Stimulated activated CD4-positive, alpha-beta T cell treated with anti-CD3 and anti-CD28 coated beads, Interleukin-4, amount 100 ng/mL, for 1 hour (primary cell): ENCODE measurements at places on chromosomes 7 and 10.

- no peak for DNase-seq
Observed at GRCh38 chr10:23192712-23193434, 761 bp downstream of the PTF1A start.

DNA sequence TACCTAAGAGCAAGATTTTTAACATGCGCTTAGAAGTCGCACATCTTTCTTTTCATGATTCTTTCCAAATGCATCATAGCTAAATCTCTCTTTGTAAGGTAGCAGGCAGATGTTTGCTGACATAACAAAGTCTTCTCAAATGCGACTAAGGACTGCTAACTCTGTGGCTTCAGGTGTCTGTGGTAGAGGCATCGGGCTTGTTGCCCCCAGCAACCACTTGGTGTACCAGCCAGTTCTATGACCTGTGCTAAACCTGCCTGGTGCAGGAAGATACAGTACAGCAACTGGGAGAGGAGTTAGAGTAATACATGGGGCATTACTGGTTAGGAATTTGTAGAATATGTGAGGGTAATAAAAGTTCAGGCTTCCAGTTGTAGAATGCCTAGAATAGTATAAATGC, 654.1 kb downstream of the NRG3 start:
- DNase-seq = no peak

- DNase-seq = no peak
Observed at GRCh38 chr7:133429371-133429770, 176.5 kb downstream of the EXOC4 start.

DNA sequence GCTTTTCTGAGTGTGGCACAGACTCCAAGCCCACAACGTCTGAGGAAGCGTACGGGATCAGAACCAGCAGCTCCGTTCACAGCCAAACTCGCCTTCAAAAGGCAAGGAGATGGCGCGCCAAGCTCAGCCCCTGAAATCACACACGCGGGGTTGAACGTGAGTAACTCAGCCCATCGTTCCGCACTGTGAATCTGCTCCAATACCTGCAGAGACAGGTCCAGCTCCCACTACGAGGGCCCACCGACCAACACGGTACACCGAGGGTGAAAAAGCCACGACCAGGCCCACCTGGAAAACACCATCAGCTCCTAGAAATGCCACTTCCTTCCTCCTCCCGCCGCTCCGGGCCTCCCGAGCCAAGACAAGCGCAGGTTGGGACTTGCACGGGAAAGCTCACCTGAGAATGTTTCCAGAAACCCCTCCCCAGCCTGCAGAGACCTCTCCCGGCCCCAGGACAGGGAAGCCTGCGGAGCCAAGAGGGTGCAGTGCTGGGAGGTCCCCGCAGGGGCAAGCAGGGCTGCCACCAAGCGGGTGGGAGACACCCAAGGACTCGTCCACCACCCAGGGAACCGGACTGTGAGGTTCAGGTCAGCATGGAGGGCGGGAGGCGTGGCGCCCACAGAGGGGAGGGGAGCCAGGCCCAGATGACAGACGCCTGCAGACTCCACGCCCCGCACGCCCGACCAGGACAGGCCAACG, 93.9 kb upstream of the PDGFA start:
- DNase-seq = no peak

DNA sequence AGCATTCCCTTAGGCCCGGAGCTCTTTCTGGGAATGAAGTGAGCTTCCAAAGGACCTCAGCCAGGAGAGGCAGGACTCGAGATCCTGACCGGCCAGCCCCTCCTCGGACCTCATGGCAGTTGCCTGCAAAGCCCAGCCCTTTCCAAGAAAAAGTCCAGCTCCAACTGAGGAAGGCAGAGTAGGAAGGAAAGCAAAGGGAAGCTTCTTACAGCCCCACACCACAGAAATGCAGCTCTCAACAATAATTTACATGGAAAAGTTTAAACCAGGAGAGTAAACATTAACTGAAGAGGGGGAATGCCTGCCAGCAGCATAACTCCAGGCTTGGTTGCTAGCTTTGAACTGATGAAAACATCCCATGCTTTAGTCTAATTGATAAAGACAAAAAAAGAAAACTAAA, 153.9 kb upstream of the PFKP start:
- no peak for DNase-seq

DNA sequence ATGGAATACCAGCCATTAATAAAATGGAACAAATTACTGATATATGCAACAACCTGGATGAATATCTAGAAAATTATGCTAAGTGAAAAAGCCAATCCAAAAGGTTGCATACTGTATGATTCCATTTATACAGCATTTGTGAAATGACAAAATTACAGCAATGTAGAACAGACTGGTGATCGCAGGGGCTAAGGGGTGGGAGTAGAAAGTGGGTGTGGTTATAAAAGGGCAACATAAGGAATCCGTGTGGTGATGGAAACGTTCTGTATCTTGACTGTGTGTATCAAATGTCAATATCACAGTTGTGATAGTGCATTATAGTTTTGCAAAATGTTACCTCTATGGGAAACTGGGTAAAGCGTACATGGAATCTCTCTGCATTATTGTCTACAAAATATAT, 15.0 kb downstream of the CEP41 start:
- DNase-seq = no peak

GRCh38 chr7:8921807-8922206, 488.4 kb downstream of the NXPH1 start:
- no peak for DNase-seq

- DNase-seq = peak; percentile 47
Observed at GRCh38 chr7:21261627-21262594, 166.0 kb upstream of the SP4 start.

- no peak for DNase-seq
Observed at GRCh38 chr10:87640043-87640442, 19.6 kb upstream of the PAPSS2 start.

GRCh38 chr7:19181634-19182033, 36.4 kb upstream of the FERD3L start:
- no peak for DNase-seq

GRCh38 chr7:30912021-30912730, 523 bp downstream of the AQP1 start:
- DNase-seq = no peak

DNA sequence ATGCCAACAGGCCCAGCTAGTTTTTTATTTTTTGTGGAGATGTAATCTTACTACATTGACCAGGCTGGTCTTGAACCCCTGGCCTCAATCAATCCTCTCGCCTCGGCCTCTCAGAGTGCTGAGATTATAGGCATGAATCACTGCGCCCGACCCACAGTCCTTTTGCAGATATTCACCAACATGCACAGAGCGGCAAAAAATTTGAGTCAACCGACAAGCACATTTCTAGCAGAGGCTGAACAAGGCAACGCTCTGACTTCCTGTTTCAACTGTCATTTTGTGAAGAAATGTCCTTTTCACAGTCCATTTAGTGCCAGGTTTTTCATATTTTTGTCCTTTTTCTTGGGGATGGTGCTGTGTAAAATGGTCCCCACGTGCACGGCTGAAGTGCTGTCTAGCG, 71.1 kb upstream of the KAT6B start:
- DNase-seq = no peak

- no peak for DNase-seq
Observed at GRCh38 chr10:88386821-88387773, 196.0 kb downstream of the RNLS start.

GRCh38 chr10:46216836-46217751, 69.7 kb upstream of the ANTXRL start:
- DNase-seq = no peak

DNA sequence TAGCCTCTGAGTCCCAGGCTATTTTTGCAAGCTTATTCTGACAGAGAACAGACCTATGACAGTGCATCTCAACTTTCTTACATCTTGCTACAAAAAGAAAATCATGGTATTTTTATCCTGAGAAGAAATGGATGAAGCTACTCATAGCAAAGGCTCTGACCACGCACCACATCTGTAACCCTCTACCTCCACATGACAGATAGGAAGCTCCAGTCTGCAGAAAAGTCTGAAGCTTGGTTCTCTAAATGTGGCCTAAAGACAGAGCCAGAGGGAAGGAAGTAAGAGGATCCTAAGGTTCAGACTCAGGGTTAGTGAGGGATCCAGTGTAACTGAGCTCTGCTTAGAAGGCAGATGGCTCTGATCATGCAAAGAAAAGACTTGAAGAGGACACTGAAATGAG, 58.4 kb upstream of the ABCB5 start:
- DNase-seq = no peak

GRCh38 chr7:68676813-68677535, 921.3 kb upstream of the AUTS2 start:
- no peak for DNase-seq

GRCh38 chr10:114491933-114492332, 87.6 kb upstream of the AFAP1L2 start:
- no peak for DNase-seq

- DNase-seq = peak; percentile 35
Observed at GRCh38 chr10:119207713-119208552, 562 bp downstream of the GRK5 start.

DNA sequence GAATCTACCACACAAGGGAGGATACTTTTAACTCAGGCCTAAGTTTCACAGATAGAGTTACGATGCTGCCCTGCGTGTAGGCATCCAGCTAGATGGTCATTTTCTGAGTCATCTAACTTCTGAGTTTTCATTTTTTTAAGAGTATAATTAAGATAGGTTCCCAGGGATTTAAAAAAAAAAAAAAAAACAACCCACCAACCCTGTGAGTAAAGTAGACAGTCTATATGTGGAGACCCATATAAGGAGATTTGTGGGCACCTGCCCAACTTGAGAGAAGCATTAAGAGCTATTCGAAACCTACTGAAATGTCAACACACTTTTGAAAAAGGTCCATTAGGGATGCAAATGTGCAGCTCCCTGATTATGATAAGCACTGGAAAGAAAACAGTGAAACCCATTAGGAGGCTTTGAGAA, 257.3 kb downstream of the TRIL start:
- DNase-seq = no peak

GRCh38 chr10:127088908-127089307, 107.5 kb downstream of the INSYN2A start:
- no peak for DNase-seq

- peak; percentile 24 for DNase-seq
Observed at GRCh38 chr10:63976538-63976937, 455.3 kb downstream of the REEP3 start.

DNA sequence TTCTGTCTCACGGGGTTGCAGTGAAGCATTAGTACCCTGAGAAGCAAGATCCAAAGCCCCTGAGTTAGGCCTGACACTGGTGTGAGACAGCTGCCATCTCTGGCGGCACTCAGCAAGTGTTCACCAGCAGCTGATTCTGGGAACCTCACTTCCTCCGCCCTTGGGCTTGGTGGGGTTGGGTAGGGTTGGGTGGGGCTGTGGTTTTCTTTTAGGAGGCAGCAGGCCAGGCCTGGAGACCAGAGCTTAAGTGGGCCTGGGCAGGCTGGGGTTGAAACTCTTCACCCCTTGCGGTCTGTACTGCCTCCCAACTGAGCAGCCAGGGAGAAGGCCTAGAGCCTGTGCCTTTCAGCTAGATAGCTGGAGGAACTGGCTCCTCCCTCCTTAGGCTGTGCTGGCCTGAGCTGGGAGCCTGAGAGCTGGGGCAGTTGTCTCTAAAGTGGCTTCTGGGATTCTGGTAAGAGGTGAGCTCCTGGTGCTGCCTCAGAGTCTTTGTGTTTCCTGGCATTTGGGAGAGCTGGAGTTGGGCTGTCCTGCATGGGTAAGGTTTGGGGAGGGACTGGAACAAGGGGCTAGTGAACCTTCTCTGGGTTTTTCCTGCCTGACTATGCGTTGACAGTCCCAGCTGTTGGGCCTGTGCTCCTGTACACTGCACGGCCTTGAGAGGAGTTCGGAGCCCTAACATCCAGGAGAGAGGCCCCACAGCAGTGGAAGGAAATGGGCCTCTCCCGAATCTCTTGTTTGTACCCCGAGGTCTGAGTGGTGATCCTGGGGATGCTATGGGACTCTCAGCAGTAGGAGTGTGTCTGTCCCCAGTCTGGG, 5.1 kb downstream of the TSPAN14 start:
- DNase-seq = no peak

DNA sequence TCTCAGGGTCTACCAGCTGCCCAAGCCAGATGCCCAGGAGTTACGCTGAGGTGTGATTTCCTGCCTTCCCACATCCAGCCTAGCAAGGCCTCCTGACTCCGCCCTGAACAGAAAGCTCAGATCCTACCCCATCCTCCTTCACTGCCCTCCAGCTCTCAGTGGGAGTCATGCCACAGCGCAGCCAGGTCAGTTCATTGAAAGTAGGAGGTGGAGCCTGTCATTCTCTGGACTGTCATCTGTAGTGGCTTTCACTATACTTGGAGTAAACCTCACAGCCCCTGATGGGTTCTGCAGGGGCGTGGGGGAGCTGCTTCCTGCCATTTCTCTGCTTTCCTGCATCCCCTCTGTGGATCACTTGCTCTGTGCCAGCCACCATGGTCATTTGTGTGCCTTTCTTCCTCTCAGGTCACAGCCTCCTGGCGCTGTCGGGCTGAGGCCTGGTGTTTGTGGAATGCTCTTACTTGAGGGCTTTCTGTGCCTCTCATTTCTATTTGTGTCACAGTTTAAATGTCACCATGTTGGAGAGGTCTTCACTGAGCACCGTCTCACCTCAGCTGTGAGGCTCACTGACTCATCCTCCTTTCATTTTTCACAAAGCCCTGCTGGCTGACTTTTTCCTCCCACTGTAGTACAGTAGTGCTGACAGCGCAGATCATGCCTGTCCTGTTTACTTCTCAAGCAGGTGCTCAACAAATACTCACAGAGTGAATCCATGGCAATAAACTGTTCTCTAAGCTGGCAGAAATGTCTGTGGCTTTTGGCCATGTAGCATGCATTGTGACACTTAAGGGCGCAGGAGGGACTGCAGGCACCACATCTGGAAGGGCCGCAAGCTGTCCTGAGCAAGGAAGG, 61.0 kb upstream of the TMEM248 start:
- DNase-seq = no peak

- no peak for DNase-seq
Observed at GRCh38 chr10:21076381-21076780, 179.3 kb upstream of the NEBL start.

GRCh38 chr10:52756966-52757365, 15.6 kb downstream of the MBL2 start:
- no peak for DNase-seq

- DNase-seq = no peak
Observed at GRCh38 chr10:59036311-59037017, 140.0 kb upstream of the PHYHIPL start.

DNA sequence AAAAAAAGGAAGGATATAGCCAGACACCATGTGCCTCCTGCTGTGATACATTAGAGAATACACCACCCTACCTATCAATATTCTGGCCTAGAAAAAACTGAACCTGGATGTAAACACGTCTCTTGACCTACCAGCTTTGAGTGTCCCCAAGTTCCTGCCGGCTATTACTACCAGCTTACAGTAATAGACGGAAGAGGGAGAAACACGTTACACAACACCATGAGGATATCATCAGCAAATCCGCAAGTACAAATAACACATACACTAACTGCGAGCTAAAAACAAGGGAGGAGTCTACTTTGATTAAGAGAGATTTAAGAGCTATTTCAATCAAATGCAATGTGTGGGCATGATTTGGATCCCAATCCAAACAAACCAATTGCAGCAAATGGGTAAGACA, 113.0 kb downstream of the COL28A1 start:
- DNase-seq = no peak

- DNase-seq = no peak
Observed at GRCh38 chr7:22001345-22002004, 55.8 kb upstream of the CDCA7L start.
